ENCODE measurements at places on chromosomes 6 and 20.
A peak's percentile ranks its signal among the peaks of the same experiment; 100 is the strongest.

- no peak for DNase-seq
These were observed 207.8 kb upstream of the FOXQ1 start for GRCh38 chr6:1103945-1104623.

- DNase-seq: no peak
These were observed 40.7 kb downstream of the RGS17 start for GRCh38 chr6:153090241-153090930.

DNA sequence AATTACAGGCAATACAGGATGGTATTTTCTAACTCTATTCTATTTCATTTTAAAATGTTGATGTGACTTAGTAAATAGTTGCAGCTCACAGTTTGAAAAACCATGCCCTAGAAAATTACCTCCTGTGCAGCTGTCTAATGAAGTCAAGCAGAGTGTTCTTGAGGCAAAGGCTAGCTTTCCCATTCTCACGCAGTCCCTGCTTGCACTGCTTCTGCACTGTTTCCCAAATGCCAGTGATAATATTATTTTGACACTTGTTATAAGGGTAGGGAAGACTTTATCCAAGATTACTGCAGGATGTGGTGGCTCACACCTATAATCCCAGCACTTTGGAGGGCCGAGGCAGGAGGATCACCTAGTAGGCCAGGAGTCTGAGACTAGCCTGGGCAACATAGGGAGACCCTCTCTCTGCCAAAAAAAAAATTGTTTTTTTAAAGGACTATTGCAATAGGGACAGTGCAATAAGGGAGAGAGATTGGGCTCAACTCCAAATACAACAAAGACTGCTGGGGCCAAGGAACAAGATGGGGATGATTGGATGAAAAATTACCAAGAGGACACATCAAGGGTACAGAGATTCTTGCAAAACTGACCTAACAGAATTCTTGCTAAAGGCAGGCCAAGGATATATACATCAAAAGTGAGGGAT is 196.1 kb downstream of the LY86 start:
- no peak for DNase-seq

GRCh38 chr6:142985281-142985680 is 40.3 kb upstream of the HIVEP2 start:
- DNase-seq: no peak

- no peak for DNase-seq
These were observed 119.0 kb downstream of the ADGRG6 start for GRCh38 chr6:142420802-142421201.

DNA sequence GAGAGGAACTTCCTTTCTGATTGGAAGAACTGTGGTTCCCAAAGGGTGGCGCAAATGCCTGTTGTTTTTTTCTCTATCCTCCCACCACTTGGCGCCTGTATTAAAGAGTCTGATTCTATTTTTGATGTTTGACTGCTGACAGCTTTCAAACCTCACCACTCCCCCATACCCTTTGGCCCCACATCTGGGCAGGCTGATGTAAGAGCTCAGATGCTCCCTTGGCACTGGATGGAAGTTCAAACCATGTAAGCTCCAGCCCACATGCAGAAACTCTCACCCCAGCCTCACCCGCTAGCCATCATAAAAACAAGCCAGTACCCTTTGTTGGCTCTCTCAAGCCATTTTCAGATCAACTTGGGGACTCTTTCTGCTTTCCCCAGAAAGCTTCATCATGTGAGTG is 20.0 kb upstream of the TMEM14A start:
- DNase-seq: no peak

- DNase-seq: no peak
These were observed 257.7 kb downstream of the CDKAL1 start for GRCh38 chr6:20791944-20792343.

DNA sequence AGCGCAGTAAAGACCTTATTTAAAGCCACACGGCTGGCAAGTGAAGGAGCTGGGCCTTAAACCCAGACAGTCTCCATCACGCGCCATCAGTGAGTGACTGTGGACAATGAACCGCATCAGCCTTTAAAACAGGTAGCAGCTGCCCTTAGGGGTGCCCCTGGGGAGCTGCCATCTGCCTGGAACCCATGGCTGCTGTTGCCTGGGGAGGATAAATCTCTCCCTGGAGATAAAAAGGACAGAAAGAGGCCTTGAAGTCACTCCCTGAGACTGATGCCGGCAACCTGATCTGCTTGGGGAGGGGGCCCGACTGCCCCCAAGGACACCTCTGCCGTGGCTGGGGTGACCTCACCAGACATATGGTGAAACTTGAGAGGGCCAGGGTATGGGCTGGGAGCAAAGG is 73.5 kb downstream of the PREX1 start:
- no peak for DNase-seq

DNA sequence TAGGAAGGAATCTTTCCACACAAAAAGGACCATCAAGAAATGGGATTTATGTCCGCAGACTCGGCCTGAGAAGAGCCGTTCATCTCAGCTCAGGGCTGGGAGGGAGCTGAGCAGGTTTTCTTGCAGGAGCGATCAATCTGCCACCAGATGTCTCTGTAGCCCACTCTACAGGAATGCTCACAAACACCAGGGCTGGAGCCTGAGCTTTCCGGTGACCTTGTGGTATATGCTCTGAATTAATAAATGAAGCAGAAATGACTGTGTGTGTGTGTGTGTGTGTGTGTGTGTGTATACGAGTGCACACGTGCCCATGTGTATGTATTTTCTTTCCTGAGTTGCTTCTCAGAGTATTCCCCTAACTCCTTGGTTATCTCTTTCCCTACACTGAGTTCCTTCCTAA is 12.0 kb downstream of the CD83 start:
- DNase-seq: no peak

DNA sequence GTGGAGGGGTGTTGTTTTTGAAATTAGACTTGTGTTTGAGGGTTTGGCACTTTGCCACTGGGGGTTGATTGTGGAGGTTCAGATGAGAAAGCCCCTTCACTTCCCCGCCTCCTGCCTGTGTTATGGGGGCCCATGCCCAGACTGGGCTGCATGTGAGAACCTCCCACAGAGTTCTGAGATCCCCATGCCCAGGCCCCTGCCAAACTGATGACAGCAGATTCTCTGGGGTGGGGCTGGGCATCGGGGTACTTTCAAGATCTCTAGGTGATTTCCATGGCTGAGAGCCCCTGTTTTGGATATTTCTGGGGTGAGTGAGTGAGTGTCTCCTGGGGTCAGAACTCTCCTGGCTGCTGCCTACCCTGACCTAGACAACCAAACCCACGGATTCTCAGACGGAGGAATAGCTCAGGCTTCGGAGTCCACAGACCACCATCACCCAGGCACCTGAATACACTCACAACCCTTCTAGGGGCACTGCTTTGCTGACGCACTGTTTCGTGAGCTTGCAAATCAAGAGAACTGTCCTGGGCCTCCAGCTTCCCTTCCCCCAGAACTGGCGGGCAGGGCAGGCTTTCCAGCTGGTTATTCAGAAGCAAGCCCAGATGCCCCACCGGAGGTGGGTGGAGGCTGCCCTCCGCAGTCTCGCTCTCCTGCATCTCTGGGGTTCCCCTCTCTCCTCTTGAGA is 6.3 kb downstream of the BCAS1 start:
- no peak for DNase-seq

GRCh38 chr6:32129297-32130088 is 595 bp downstream of the FKBPL start:
- no peak for DNase-seq

DNA sequence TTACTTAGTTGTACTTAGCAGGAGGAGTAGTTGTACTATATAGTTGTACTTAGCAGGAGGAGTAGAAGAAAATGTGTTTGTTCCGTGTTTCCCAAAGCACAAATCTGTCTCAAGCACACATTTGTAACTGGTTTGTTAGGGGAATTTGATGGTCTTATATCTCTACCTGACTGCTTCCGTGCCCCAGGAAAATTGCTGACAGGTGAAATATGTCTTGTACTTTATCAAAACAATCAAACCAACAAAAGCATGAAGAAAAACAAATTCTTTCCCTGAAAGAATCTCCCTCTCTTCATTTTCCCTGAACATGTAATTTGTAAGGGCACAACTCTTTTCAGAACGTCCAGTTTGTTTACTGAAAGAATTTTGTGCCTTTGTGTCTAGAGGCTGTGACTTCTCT is 106.6 kb upstream of the RGS17 start:
- no peak for DNase-seq

DNA sequence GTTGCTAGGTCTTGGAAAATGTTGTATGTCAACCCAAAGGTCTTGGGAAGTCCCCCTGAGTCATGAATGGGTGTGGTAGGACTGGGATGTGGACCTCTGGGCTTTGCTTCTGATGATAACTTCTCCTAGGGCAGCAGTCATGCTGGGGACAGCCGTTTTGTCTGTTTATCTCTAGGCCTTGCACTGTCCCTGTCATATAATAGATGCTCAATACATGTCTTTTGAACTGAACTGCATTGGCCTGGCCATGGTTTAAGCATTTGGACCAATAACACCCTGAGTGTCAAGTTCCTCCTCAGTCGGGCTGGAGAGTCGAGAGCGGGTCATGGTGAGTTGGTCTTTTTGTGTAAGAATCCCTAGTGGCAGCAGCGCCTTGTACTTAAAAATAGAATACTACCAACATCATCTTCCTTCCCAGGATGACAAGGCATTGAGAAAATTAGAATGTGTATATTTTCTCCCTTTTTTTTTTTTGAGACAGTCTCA is 43.1 kb downstream of the E2F3 start:
- no peak for DNase-seq

- DNase-seq: no peak
These were observed 20.1 kb upstream of the NCOA3 start for GRCh38 chr20:47481330-47482216.

DNA sequence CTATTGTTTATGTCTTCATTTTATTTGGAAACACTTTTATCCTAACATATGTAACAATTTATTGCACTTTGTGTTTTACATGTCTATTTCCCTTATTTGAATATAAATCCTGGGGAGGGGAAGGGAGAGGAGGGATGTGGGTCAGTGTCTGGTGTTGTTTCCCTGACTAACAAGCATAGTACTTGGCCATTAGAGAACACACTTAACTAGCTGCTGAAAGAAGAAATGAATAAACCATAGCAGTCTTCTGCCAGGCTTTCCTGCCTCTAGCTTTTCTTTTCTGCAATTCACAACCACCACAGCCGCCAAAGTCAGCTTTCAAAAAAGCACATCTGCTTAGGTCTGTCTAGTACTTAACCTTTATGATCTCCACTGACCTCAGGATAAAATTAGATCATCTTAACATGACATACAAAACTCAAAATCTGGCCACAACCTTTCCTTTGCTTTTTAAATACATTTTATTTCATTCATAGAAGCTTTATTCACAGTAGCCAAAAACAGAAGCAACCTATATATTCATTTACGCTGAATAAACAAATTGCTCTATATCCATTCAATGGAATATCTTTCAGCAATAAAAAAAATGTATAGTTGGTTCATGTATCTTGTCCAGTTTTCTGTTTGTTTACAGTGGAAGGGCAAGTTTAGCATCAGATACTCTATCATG is 16.3 kb downstream of the PDSS2 start:
- no peak for DNase-seq

- DNase-seq: no peak
These were observed 11.9 kb downstream of the SULF2 start for GRCh38 chr20:47773371-47773786.

- no peak for DNase-seq
These were observed 41.3 kb downstream of the GABRR2 start for GRCh38 chr6:89273816-89274215.

- no peak for DNase-seq
These were observed 195.5 kb downstream of the SIM1 start for GRCh38 chr6:100269189-100269588.

- no peak for DNase-seq
These were observed 57.2 kb downstream of the C6orf58 start for GRCh38 chr6:127634178-127634577.

GRCh38 chr6:168934660-168935627 is 318.7 kb downstream of the THBS2 start:
- no peak for DNase-seq

- no peak for DNase-seq
These were observed 1.9 kb upstream of the SLC35D3 start for GRCh38 chr6:136920216-136920615.

GRCh38 chr6:34132486-34133185 is 13.3 kb downstream of the GRM4 start:
- DNase-seq: no peak

DNA sequence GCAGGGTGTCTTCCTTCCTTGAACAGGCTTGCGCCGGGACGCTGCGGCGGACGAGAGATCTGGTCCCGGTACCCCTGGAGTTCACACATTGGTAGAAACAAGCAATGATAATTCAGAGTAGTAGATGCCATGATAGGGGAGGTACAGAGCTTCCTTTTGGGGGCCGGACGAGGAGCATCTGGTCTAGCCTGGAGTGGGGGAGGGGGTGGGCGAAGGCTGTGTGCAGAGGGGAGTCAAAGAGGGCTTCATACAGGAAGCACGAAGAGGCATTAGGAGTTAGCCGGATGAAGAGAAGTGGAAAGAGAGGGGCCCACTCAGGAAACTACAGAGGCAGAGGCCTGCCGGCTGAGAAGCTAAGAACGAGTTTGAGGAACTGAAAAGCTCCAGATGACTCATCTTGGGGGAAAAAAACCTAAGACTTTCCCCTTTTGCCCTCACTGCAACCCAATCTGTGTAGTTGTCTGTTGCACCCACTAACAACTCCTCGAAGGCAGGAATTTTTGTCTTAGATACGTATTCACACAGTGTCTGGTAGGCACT is 611 bp downstream of the CNPY3 start:
- peak; percentile 45 for DNase-seq

- DNase-seq: no peak
These were observed 41.8 kb downstream of the SESN1 start for GRCh38 chr6:109052852-109053251.

DNA sequence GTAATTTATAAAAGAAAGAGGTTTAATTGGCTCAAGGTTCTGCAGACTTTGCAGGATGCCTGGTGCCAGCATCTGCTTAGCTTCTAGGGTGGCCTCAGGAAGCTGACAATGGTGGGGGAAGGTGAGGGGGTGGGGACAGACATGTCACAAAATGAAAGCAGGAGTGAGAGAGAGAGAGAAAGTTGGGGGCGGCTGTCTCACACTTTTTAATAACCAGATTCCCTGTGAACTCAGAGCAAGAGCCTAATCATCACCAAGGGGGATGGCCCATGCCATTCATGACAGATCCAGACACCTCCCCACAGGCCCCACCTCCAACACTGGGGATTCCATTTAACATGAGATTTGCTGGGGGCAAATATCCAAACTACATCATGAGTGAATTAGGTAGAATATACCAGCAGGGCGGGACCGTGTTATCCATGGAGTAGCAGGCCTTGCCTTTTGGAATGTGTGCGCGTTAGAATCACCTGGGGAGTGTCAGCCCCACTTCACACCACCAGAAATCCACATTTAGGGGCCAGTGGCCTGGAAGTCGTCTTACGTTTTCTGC is 258.8 kb downstream of the CDH4 start:
- no peak for DNase-seq

DNA sequence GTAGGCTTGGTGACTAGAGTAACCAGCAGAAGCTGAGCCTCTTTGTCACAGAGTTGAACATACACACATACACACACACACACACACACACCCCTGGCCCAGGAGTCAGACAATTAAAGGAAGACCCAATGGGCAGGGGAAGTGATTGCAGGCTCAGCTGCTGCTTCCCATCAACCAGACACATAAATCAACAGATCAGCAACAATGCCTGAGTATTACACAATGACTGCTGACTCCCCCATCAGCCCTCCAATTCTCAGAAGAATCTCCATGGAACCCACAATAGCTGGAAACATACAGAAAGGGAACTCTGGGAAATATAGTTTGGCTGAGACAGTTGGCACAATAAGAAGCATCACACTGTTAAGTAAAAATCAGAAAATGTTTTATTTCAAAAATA is 270.4 kb upstream of the PLCB4 start:
- DNase-seq: no peak

- DNase-seq: no peak
These were observed 234.7 kb downstream of the MYLK4 start for GRCh38 chr6:2516059-2516458.
